ENCODE measurements at places on chromosomes 5 and 9. TPM values are rescaled to one million over a fixed set of nuclear protein-coding genes. Genes with fewer than 3 reads are reported as not detected.

DNA sequence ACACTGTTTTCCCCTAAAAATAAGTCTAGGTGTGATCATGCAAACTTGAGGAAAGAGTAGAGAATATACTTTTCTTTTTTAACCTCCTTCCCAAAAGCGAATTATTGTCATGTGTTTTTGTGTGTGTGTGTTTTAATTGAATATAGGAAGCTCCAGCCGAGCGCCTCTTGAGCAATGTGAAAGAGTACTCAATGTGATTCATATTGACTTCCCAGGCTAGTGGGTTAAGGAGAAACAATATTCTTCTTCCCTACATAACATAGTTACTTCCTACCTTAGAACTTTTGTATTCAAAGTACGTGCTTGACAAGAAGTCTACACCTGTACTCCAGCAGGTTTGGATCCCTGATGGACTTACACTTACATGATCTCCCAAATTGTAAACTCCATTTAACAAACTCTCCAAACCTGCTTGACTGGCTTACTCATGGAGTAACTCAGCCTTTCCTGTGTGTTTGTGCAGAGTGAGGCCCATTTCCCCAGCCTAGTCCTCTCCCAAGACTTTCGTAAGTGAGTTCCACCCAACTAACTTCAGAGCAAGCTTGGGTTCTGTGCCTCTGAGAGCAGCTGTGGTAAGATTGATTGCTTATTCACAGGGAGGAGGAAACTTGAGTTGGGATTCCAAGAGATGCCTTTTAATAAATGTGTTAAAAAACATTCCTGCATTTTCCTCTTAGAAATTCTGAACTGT, 9.3 kb downstream of the SLC28A3 start:
- no peak for DNase-seq

Gene ANKRD31
- 1.0 TPM for total RNA-seq

- DNase-seq, result peak; percentile 99
Observed at GRCh38 chr9:120935383-120935857, 8.8 kb upstream of the TRAF1 start.

Gene SNCB
- total RNA-seq, result not detected

- DNase-seq, result no peak
Observed at GRCh38 chr5:32449262-32449661, 4.7 kb upstream of the ZFR start.

- peak; percentile 71 for DNase-seq
Observed at GRCh38 chr5:151825445-151825844, 53.7 kb downstream of the G3BP1 start.

GRCh38 chr5:2113348-2114131, 230.8 kb upstream of the IRX4 start:
- no peak for DNase-seq

Gene PCDHGA5
- 4.6 TPM for total RNA-seq

Gene PPIC
- 39.2 TPM for total RNA-seq

GRCh38 chr9:131889437-131890251, 149.8 kb upstream of the RAPGEF1 start:
- DNase-seq, result no peak

Gene CYSTM1
- total RNA-seq, result 99.1 TPM

DNA sequence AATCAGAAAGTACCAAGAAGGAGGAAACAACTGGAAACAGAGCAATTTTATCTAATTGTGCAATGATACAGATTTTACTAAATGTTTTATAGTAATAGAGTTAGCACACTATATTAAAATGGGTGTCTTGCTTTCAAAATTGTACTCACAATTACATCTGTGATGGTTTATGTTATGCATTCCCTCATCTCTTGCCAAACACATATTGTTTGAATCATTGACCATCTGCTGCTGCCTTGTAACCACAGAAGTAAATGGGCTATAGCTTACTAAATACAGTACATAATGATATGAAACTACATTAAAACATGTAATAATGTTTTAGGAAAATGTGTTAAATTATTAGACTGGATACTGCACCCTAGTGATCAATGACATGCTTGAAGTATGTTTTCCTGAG, 158.1 kb downstream of the SLC25A46 start:
- no peak for DNase-seq

- no peak for DNase-seq
Observed at GRCh38 chr9:106310782-106311181, 552.2 kb upstream of the ZNF462 start.

Gene RLN1
- total RNA-seq, result not detected

- no peak for DNase-seq
Observed at GRCh38 chr9:130626249-130626996, 38.0 kb upstream of the PRDM12 start.

- DNase-seq, result no peak
Observed at GRCh38 chr9:106069241-106069640, 374.9 kb downstream of the TMEM38B start.

Gene ISL1
- total RNA-seq, result 0.49 TPM

GRCh38 chr5:109643791-109644350, 45.9 kb upstream of the MAN2A1 start:
- no peak for DNase-seq

Gene PCDHGB7
- total RNA-seq, result 11.7 TPM

Gene RRAGA
- 90.4 TPM for total RNA-seq

Gene PCDHA1
- not detected for total RNA-seq

Gene FBP2
- 0.29 TPM for total RNA-seq

DNA sequence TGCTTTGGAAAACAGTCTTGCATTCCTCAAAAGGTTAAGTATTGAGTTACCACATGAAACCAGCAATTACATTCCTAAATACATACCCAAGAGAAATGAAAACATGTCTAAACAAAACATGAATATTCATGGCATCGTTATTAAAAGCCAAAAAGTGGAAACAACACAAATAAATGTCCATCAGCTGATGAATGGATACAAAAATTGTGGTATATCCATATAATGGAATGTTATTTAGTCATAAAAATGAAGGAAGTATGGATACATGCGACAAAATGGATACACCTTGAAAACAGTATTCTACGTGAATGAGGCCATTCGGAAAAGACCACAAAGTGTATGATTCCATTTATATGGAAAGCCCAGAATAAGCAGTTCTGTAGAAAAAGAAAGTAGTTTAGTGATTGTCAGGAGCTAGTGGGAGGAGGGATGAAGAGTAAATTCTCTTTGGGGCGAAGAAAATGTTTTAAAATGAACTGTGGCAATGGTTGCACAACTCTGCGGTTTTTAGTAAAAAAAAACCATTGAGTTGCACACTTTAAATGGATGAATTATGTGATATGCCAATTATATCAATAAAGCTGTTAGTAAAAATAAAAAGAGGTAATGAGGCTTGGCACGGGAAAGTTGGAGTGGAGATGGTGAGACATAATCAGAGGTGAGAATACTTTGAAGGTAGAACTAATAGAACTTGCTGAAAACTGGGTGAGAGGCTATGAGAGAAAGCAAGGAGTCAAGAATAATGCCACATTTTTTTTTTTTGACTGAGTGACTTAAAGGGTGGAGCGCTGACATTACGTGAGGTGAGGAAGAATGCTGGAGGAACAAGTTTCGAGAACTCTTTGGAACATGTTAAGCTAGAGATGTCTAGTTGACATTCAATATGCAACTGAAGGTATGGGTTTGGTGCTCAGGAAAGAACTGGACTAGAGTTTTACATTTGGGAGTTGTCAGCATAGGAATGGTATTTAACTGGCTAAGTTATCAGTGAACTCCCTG, 194.9 kb upstream of the ZNF608 start:
- DNase-seq, result no peak

DNA sequence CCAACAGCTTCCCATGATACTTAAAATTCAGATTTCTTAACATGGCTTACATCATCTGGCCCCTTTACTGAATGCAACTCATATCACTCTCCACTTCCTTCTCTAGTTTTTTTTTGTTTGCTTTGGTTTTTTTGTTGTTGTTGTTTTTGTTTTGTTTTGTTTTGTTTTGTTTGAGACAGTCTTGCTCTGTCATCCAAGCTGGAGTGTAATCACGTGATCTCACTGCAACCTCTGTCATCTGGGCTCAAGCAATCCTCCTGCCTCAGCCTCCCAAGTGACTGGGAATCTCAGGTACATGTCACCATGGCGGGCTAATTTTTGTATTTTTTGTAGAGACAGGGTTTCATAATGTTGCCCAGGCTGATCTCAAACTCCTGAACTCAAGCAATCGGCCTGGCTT, 41.4 kb downstream of the CPLANE1 start:
- DNase-seq, result no peak

DNA sequence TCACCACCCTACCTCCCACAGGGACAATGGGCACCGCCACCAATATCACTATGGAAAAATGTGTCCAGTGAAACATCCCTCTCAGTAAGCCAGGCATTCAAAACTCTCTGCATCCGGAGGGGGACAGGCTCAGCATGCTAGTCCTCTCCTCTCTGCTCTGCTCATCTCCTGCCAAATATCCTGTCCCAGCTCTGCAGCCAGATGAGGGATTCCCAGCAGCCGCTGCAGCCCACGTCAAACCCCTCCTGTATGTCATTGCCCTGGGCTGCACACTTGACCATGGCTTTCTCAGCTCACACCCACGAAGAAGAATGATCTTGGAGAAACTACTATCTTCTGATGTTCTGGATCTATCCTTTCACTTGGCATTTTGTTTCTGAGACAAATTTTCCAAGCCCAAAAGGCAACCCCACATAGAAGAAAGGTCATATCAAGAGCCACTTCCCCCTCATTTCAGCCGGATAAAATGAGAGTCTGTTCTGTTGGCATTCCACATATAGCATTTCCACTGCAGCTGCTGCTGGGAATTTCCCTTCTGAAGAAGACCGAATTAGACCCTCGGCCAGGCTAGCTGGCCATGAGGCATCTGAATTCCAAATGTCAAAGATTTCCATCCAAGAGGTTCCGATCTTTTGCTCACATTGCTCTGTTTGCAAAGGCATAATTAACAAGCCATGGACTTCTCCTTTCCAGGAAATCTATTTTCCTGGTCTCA, 338.0 kb downstream of the ACTL7B start:
- no peak for DNase-seq

- DNase-seq, result no peak
Observed at GRCh38 chr5:63931836-63932235, 30.4 kb downstream of the HTR1A start.

Gene TXNDC8
- not detected for total RNA-seq

DNA sequence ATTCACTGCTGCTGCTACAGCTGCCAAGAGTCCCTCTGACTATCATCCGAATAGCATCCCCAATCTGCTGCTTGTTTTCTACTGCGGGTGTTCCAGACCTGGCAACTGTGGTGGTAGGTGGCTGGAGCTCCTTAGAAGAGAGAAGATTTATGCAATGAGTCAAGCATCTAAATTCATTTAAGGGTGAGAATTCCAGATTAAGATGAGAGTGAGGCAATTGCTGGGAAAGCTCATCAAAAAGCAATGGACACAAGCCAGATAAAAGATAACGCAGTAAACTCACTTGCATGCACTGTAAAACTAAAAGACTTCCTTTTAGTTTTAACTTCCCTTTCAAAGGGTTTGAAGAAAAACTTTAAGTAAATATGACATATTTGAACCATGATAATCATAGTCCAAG, 3.9 kb downstream of the PLK2 start:
- no peak for DNase-seq

GRCh38 chr5:126384985-126385384, 38.2 kb upstream of the GRAMD2B start:
- no peak for DNase-seq

DNA sequence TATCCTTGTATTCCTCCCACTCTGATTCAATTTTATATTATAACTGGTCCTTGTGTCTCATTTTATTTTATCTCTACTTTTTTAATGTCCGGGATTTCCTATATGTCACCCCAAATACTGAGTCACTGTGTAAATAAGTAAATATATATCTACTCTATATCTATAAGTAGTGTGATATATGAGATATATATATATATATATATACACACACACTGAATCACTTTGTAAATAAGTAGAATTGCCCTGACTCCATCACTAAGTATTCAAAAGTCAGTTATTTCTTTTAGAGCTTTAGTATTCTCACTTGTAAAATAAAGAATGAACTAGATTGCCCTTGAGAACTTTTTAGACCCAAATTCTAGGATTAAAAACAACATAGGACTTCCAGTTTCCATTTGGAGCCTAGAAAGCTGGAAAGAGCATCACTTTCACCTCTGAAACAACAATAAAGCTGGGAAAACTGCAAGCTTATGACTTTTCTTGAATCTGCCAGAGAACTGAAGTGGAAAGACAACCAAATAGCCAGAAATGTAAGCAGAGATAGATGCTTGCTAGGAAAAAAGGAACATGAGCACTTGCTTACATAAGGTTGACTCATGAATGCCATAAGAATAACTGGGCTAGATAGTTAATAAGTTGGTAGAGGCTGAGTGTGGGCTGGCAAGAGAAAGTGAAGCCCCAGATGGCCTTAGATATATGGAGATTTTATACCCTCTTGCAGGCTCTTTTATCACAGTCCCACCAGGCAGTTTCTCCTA, 171.1 kb upstream of the TLX3 start:
- DNase-seq, result no peak

Gene C6
- total RNA-seq, result 2.5 TPM

GRCh38 chr5:148374690-148375360, 8.9 kb upstream of the FBXO38 start:
- DNase-seq, result peak; percentile 49

GRCh38 chr5:116472274-116472673, 102.3 kb downstream of the SEMA6A start:
- no peak for DNase-seq

Gene NR5A1
- total RNA-seq, result not detected

Gene PCDHGA6
- 6.1 TPM for total RNA-seq

GRCh38 chr5:154446195-154447088, 645 bp downstream of the SAP30L start:
- peak; percentile 54 for DNase-seq

Gene PHF24
- 1.7 TPM for total RNA-seq

GRCh38 chr5:76492819-76493189, 89.7 kb downstream of the IQGAP2 start:
- no peak for DNase-seq

DNA sequence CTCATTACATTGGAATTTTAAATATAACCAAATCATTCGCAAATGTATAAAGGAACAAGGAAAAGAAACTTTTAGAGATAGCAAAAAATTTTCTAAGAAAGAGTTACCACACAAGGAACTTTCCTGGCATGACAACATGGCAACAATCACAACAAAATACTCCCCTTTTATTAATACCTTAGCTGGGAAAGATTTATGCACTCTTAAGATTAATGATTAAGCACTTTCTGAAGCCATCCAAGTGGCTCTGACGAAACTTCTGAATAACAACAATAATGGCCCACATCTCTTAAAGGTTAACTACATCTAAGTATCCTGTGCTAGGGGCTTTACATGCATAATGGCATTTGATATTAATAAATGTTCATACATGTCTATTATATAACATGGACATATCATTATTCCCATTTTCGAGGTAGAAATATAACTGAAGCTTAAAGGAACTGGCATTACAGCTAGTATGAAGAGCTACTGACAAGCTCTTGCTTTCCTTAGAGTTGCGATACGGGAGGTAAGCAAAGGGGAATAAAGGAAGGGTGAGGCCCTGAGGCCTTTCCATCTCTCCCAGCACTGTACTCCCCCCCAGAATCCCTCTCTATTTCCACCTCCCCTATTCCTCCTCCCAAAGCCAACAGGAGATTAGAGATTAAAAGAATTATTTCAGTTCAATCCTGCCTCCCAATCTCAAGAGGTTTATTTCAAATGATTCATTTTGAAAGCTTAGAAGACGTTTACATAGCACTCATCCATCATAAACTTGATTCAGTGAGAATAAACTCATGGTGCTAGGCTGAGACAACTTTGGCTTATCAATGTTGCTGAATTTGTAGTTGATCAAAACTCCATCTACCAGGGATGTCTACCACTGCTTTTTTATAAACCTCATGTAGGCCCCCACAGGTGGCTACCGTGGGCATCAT, 9.6 kb downstream of the MTMR12 start:
- DNase-seq, result no peak

GRCh38 chr5:52956915-52957747, 32.0 kb upstream of the ITGA2 start:
- no peak for DNase-seq

Data from ureter (tissue), 1 donor.